ENCODE measurements at places on chromosomes 12 and 14.

- DNase-seq, result no peak
Measured at GRCh38 chr14:59215322-59215721, 26.9 kb downstream of the DAAM1 start.

DNA sequence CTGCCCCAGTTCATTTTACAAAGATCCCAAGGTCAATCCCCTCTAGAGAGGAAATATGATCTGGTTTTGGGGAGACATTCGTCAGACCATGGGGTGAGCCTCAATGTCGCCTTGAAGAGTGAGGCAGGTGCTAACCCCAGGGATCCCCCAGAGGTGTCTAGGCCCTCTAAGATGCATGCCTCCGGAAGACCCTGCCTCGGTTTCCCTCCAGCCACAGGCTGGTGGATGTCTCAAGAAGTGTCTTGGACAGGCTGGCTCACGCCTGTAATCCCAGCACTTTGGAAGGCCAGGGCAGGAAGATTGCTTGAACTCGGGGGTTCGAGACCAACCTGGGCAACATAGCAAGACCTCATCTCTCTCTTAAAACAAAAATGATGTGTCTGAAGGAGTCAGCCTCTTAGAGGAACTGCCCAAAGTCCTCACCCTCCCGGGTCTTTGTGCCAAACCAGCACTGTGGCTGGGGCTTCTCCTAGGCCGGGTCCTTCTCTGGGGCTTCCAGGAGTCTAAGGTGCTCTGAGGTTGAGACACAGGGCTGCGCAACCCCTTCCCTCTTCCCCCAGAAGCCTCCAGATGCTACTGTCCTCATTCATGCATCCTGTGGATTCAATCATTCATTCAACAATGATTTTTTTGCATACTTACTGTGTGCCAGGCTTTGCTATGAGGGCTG lies 24.7 kb upstream of the BEGAIN start:
- DNase-seq, result no peak

DNA sequence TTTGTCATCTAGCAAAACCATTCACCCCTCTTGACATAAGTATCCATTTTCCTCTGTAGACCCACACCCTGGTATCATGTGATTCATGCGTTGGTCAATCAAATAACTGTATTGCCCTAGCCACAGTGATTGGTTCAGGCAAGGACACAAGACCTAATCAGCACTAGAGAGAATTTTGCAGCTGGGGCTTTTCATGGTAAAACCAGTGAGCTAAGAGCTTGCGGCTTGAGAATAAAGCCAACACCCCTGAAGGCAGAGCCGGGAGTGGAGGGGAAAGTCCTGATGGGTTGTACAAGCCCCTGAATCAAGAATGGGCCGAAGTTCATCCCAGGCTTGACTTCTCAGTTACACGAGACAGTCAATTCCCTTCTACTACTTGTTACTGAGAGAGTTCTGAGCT lies 33.2 kb upstream of the LTBP2 start:
- DNase-seq, result no peak

- DNase-seq, result no peak
Measured at GRCh38 chr12:105948331-105948730, 190.4 kb downstream of the NUAK1 start.

DNA sequence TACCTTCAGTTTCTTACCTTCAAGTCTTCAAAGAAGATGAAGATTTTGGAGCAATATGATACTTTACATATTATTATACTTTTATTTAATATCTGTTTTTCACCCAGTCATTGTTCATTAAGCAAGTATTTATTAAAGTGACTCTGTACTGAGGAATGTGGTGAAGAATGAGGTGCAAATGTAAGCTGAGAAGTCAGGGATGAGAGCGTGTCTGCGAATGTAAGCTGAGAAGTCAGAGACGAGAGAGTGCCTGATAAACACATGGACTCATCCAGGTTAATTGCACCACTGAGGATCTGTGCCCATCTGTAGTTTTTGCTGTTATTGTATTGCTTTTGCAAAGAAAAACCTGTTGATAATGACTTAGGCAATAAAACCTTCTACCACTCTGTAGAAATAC lies 211.9 kb upstream of the FAR2 start:
- no peak for DNase-seq

- no peak for DNase-seq
Measured at GRCh38 chr12:50397117-50397650, 775 bp upstream of the FAM186A start.

GRCh38 chr14:92737206-92737605 lies 11.2 kb downstream of the LGMN start:
- no peak for DNase-seq

DNA sequence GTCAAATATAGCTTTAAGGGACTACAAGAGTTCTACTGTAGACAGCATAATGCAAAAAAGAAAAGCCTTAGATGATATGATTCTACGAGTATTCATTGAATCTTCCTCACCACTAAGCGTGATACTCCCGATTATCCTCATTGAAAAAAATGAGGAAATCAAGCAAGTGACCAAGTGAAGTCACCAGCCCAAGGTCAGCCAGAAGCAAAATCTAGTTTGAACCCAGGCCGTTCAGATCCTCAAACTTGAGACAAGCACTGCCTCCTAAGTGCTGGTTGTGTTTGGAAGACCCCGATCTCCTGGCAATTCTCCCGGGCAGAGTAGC lies 845 bp downstream of the GIT2 start:
- DNase-seq, result no peak

DNA sequence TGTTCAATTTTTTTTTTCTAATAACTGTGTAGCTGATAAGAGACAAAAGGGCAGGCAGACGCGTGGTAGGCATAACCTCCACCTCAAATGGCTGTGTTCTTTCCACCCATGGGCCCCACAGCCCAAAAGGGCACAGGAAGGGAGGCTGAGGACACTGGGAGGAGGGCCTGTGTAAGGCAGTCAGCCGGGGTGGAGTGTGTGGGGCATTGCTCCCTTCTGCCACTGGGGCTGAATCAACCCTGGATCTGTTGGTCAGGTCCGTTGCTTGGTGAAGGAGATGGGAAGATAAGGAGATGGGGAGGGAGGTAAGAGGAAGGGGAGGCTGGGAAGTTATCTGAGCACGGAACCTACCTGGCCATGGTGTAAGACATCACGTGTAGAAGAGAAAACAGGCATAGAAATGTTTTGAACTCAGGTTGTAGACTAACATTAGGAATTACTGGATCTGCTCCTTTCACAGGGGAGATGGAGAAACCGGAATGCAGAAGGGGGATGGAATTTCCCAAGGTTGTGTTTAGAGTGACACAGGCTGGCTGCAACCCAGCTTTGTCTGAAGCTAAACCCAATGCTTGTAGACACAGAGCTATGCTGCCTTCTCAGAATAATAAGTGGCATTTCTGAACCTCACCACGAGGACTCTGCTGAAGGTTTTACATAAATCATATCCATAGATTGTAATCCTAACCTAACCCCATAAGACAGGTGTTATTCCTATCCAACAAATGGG lies 138.5 kb upstream of the NOS1 start:
- no peak for DNase-seq

DNA sequence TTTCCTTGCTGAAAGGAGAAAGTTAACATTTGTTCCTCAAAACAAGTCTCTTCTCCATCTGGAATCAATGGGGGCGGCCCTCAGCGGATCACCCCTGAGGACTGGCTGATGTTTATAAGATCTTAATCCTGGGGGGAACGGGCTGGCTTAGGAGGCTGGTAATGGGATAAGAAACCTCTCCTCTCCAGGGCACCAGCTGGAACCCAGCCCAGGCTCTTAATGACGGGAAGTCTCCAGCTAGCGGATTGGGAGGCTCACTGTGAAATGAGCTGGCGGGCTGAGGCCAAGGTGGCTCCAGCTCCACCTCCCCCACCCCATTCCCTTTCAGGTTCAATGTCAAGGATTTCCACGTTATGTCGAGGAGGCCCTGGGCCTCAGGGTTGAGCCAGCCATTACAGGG lies 1133.0 kb downstream of the VRK1 start:
- no peak for DNase-seq

DNA sequence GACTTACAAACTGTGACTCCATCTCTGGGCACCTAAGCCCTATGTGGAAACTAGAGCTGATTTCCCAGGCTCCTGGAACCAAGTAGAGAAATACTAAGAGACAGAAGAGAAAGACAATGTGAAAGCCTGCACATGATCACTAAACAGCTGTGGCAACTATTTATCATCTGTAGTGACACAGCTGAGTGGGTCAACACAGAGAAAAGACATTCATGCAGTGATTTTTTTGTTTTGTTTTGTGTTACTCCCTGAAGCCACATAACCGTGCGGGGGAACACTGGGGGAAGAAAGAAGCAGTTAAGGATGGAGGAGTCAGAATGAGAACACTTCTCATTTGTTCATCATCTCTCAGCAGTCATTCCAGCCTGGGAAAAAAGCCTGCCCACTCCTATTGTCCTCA lies 1.5 kb downstream of the PRR4 start:
- DNase-seq, result no peak

DNA sequence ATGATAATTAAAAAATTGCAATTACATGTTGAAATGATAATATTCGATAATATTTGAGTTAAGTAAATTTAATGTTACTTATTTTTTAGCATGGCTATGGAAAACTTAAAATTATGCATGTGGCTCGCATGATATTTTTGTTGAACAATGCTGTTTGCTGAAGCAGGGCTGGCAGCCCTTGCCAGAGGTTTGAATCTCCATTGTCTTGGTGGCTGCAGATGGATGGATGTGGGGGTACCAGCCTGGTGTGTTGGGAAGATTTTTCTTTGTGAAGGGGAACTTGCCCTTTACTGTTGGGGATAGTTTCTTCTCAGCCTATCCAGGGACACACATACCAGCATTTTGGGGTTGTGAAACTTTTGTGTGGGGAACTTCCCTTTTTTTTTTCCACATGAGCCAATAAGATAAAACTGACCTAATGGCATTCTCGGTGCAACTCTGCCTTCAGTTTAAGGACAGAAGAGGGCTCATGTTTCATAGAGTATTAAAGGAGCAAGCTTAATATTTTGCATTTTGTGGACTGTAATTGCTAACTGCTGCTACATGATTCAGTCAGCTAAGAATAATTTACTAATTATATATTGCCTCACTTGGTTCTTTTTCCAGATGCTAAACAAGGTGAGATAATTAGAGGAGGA lies 8.8 kb downstream of the RASSF3 start:
- DNase-seq, result no peak

DNA sequence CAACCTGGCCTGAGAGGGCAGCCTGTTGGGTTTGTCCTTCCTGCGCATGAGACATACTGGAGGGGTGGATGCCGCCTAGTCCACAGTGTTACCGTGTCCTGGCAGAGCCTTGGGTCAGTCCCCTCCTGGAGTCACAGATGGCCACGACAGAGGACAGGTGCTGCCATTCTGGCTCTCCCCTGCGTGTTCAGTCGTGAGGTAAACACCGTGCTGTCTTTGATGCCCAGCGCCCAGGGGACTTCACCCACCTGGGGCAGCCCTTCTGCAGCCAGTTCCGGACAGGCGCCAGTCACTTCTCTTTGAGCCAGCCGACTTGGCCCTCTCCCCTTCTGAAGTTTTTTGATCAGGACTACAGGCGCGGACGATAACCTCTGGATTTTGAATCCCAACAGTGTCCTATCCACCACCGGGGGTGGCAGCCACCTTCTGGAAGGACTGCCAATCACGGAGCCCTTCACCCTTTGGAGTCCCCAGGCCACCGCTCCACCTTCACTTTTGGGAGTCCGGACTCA lies 933.0 kb downstream of the DIO2 start:
- DNase-seq, result no peak

- no peak for DNase-seq
Measured at GRCh38 chr14:49105956-49106355, 480.2 kb downstream of the RPS29 start.

GRCh38 chr14:47471075-47471474 lies 204.3 kb downstream of the MDGA2 start:
- DNase-seq, result no peak

GRCh38 chr12:118402251-118402650 lies 25.9 kb downstream of the SUDS3 start:
- no peak for DNase-seq

- no peak for DNase-seq
Measured at GRCh38 chr14:78798757-78799156, 628.6 kb downstream of the NRXN3 start.

DNA sequence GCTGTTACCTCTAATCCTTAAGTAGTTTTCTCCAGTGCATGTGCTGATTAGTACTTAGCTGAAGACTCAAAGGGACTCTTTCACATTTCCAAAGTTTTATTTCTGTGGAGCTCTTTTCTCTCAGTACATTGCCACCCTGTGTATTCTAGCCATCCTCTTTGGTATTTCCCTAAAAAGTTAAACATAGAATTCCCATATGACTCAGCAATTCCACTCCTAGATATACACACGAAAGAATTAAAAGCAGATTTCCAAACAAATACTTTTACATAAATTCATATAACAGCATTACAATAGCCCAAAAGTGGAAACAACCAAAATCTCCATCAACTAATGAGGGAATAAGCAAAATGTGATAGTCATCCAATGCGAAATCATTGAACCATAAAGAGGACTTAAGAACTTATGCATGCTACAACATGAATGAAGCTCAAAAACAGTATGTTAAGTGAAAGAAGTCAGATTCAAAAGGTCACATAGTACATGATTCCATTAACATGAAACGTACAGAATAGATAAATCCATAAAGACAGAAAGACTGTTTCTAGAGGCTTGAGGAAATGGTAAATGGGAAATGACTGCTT lies 9.0 kb upstream of the NOVA1 start:
- DNase-seq, result no peak

DNA sequence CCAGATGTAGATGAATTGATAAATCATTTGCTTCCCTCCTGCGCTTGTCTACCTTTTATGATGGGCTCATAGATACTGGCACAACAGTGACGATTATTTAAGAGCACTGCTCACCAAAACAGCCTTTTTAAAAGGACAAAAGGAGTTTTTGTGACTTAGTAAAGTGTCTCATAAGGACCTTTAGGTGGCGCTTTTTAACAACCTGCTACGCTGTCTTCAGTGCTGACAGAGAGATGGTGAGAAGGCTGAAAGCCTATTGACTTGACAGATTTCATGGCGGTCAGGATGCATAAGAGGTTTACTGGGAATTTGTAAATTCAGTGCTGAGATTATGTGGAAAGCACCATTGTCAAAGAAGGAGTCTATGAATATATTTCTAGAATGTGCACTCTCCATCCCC lies 87.6 kb downstream of the SLC15A5 start:
- DNase-seq, result no peak

DNA sequence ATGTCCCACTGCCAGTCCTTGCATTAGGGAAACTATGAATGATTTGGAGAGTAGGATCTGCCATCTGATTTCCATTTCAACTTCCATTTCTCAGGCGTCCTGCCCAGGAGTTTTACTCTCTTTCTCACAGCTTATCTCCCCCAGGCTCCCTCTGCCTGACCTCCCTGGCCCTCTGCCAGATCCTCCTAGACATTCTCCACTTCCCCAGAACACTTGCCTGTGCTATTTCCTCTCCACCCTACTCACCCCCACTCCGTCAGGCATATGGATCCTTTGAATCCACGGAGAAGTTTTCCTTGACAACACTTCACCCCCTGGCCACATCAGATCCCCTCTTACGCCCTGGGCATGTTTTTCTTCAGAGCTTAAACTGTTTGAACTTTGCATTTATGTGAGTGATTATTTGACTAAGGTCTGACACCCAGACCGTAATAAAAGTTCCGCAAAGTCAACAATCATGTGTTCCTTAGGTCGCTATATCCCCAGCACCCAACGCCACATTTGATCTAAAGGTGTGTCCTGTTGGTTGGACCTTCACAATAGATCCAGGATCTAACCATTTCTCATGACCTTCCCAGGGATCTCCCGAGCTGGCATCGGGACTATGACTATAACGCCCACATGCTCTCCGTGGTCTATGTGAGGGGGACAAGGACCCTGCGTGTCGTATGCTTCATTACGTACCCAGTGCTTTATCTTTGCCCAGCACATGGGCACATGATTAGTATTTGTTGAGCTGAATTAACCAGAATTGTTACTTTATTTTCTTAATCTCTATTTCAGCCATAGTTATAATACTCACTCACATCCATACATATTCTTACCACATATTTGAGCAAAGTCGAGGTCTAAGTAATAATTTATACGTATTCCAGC lies 255.8 kb upstream of the FOXN3 start:
- DNase-seq, result no peak
